ENCODE measurements at places on chromosomes 1 and 21.

GRCh38 chr1:147636314-147636713 lies 34.0 kb downstream of the ACP6 start:
- H3K4me3 ChIP-seq: no peak overlapping the region
- H3K36me3 ChIP-seq: no peaks in the 10 kb centered on the region
- H3K27ac ChIP-seq: no peak overlapping the region
- no peak for DNase-seq

- peaks cover 4% of the 10 kb centered on the region for H3K4me1 ChIP-seq
- H3K36me3 ChIP-seq: no peaks in the 10 kb centered on the region
- H3K4me3 ChIP-seq: no peak overlapping the region
- no peak for DNase-seq
- H3K27ac ChIP-seq: no peak overlapping the region
Measured at GRCh38 chr1:228460821-228461220, 26.4 kb upstream of the RNF187 start.

DNA sequence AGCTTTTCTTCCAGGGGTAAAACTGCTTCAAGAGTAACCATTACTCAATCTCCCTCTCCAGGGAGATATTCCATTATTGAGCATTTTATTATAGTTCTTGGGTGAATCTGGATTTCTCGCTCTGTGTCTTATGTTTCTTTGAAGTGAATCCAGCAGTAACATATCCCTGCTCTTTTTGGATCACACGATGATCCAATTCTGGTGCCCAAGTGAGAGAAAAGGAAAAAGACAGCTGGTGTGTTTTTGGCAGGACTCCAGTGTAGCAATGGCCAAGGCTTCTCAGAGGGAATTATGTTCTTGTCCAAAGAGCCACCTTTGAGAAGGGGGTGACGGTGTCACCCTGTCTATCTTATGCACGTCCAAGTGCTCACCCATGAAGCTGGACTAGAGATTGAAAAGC lies 140.3 kb upstream of the ERRFI1 start:
- DNase-seq: no peak
- H3K4me1 ChIP-seq: peaks cover 8% of the 10 kb centered on the region
- H3K27ac ChIP-seq: peak overlapping the region; percentile 45
- no peak overlapping the region for H3K4me3 ChIP-seq
- H3K36me3 ChIP-seq: no peaks in the 10 kb centered on the region

DNA sequence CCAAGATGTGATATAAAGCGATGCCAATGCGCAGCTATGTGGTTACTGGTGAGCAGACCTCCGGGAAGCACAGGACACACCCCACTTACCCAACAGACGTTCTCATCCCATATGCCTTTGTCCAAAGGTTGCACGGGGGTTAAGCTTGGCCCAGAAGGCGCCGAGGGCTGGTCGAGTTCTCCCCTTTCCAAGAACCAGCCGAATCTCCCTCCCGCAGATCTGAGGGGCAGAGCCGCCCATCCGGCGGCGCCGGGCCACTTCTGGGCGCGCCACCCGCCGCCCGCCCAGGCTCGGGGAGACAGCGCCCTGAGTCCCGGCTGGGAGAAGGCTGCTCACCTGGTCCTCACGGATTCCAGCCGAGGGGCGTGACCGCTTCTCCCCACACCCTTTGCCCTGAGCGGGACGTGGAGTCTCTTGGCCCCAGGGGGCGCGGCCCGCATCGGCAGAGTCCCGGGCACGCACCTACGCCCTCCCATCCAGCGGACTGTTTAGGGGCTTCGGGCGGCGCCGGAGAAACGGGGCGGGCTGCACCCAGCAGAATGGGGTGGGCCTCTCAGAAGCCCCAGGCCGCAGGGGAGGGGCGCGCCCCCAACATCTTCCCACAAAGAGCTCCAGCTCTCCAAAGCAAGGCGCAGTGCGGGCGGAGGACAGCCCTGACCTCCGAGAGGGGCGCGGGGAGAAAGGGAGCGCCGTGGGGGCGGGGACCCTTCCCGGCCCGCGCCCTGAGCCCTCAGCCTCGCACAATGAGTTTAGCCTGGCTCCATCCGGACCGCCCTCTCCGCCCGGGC lies 615 bp downstream of the GPR161 start:
- H3K27me3 ChIP-seq: no peaks in the 10 kb centered on the region
- H3K4me3 ChIP-seq: peak overlapping the region; percentile 66
- no peak overlapping the region for H3K27ac ChIP-seq
- no peaks in the 10 kb centered on the region for H3K36me3 ChIP-seq
- H3K4me1 ChIP-seq: 0 out of 2 replicates have a peak, but pooled peaks cover 1% of the 10 kb centered on the region

DNA sequence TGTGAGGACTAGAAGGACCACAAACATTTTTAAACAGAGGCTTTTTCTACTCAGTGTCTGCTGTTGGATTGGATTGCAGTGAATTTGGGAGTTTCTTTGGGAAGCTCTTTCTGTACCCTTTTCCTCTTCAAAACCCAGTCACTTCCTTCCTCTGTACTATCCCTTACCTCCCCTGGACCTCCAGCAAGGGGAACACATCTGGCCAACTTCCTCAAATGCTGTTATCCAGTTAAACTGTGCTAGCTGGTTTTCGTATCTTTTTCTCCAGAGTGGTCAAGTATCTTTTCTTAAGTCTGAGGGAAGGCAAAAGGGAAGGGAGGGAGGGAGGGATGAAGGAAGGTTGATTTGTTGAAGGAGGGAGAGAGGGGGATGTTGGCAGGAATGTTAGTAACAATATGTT lies 99.2 kb upstream of the TNR start:
- H3K4me1 ChIP-seq: no peaks in the 10 kb centered on the region
- H3K4me3 ChIP-seq: no peak overlapping the region
- H3K36me3 ChIP-seq: no peaks in the 10 kb centered on the region
- H3K27me3 ChIP-seq: no peaks in the 10 kb centered on the region
- no peak for DNase-seq

DNA sequence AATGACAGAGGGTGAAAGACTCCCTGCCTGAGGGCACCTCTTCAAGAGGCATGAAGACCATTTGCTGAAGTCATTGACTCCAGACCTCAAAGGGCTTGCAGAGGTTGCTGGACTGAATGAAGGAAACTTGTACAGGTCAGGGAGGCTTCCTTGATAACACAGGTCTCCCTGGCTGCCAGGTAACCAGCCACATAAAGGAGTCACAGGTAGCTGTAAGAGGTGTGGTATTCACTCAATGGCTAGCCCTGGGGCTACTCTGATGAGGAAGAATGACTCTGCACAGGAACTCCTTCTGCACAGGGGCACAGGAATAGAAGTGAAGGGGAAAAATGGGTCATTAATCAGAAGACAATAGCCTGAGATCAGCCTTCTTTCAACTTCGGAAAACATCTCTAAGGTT lies 187.5 kb downstream of the LMX1A start:
- H3K27me3 ChIP-seq: no peaks in the 10 kb centered on the region
- DNase-seq: no peak
- H3K27ac ChIP-seq: no peak overlapping the region
- no peaks in the 10 kb centered on the region for H3K4me1 ChIP-seq

- no peaks in the 10 kb centered on the region for H3K4me1 ChIP-seq
- peaks cover 25% of the 10 kb centered on the region for H3K27me3 ChIP-seq
- peak overlapping the region; percentile 75 for H3K4me3 ChIP-seq
- no peak for DNase-seq
- H3K36me3 ChIP-seq: no peaks in the 10 kb centered on the region
Measured at GRCh38 chr1:214280386-214281020, 456 bp upstream of the SMYD2 start.

- H3K36me3 ChIP-seq: no peaks in the 10 kb centered on the region
- H3K4me1 ChIP-seq: no peaks in the 10 kb centered on the region
- H3K27ac ChIP-seq: no peak overlapping the region
- DNase-seq: no peak
Measured at GRCh38 chr1:71324671-71325267, 243.9 kb upstream of the ZRANB2 start.

DNA sequence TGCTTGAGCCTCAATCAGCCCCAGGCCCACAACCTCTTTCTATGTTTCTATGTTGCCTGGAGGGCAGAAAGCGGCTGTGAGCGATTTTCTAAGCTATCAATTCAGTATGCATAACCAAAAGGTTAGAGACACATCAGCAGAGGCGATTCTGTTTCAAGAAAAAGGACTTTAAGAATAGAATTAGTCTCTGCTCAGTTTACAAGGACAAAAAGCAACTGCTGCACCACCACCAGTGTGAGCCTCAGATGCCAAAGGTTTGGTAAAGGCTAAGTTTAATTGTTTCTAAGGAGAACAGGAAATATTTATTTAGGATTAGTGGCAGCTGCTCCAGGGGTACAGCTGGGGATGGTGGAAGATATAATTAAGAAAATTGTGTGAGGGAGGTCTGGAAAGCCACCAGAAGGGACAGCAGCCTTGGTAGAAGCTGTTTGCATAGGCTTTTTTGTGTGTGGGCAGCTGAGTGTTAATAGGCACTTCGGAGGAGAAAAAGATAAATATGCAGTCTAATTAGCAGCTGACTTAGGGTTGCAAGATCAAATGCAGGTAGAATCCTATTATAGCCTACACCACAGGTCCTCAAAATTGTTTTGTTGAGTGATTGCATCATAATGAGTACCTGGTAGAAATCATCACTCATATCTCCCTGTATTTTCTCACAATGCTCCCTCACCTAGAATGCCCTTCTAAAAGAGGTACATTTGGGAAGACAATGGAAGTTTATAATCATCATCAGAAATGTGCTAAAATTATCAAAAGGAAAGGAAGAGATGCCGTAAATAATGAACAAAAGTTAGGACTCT lies 35.8 kb downstream of the ZC3H11B start:
- 0 out of 2 replicates have a peak, but pooled peaks cover 1% of the 10 kb centered on the region for H3K4me1 ChIP-seq
- no peak overlapping the region for H3K4me3 ChIP-seq
- no peak overlapping the region for H3K27ac ChIP-seq
- no peaks in the 10 kb centered on the region for H3K36me3 ChIP-seq

GRCh38 chr1:152858062-152858461 lies 1.7 kb upstream of the LCE7A start:
- DNase-seq: no peak
- H3K27ac ChIP-seq: no peak overlapping the region
- H3K4me3 ChIP-seq: no peak overlapping the region
- H3K36me3 ChIP-seq: no peaks in the 10 kb centered on the region
- H3K27me3 ChIP-seq: no peaks in the 10 kb centered on the region

DNA sequence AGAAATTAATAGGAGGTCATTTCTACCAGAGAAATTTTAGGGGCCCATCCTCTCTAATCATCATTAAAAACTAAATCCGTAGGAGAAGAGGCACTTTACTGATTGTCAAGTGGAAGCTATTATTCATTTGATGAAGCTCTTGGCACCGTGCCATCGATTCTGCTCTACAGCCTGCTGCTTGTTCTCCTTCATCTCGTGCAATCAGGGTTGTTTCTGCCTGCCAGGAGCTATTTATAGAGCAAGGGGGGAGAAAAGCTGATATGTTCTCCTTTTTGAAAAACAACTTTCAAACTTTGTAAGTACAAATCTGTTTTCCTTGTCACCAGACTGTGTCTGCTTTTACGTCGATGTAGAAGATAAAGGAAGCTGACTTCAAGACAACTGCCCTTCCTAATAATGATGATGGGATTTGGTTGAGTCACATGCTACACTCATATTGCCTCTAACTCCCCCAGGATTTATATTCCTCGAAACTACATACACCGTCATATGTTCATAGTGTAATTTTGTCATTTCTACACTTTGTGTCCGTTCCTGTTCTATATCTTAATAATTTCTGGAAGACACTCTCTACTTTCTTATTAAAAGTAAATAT lies 169.6 kb upstream of the LHX8 start:
- no peak for DNase-seq
- no peak overlapping the region for H3K4me3 ChIP-seq
- no peak overlapping the region for H3K27ac ChIP-seq
- no peaks in the 10 kb centered on the region for H3K36me3 ChIP-seq

- no peaks in the 10 kb centered on the region for H3K27me3 ChIP-seq
- no peak overlapping the region for H3K4me3 ChIP-seq
- peaks cover 9% of the 10 kb centered on the region for H3K4me1 ChIP-seq
- no peak for DNase-seq
- no peak overlapping the region for H3K27ac ChIP-seq
Measured at GRCh38 chr1:227795732-227796131, 19.7 kb upstream of the PRSS38 start.

GRCh38 chr1:224784265-224785039 lies 145.0 kb upstream of the DNAH14 start:
- H3K36me3 ChIP-seq: no peaks in the 10 kb centered on the region
- H3K4me1 ChIP-seq: peaks cover 4% of the 10 kb centered on the region
- DNase-seq: no peak
- H3K27me3 ChIP-seq: no peaks in the 10 kb centered on the region

- no peaks in the 10 kb centered on the region for H3K36me3 ChIP-seq
- H3K27me3 ChIP-seq: no peaks in the 10 kb centered on the region
- no peak for DNase-seq
Measured at GRCh38 chr1:162279136-162279498, 97.5 kb downstream of the SPATA46 start.

- H3K4me1 ChIP-seq: no peaks in the 10 kb centered on the region
- no peak for DNase-seq
- no peaks in the 10 kb centered on the region for H3K36me3 ChIP-seq
- H3K4me3 ChIP-seq: no peak overlapping the region
Measured at GRCh38 chr1:151502859-151503780, 8.1 kb upstream of the CGN start.

DNA sequence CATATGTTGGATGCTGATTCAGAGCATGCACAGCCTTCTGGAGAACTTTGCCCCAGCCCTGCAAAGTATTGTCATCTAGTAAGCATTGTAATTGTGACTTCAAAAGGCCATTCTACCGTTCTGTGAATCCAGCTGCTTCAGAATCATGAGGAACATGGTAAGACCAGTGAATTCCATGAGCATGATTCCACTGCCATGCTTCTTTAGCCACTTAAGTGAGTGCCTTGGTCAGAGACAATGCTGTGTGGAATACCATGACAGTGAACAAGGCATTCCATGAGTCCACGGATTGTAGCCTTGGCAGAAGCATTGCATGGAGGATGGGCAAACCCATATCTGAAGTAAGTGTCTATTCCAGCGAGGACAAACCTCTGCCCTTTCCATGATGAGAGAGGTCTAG lies 123.7 kb downstream of the S1PR1 start:
- no peak for DNase-seq
- H3K27ac ChIP-seq: no peak overlapping the region
- no peaks in the 10 kb centered on the region for H3K4me1 ChIP-seq
- H3K27me3 ChIP-seq: no peaks in the 10 kb centered on the region

- H3K4me1 ChIP-seq: no peaks in the 10 kb centered on the region
- no peak overlapping the region for H3K4me3 ChIP-seq
- no peak for DNase-seq
- no peak overlapping the region for H3K27ac ChIP-seq
- no peaks in the 10 kb centered on the region for H3K36me3 ChIP-seq
Measured at GRCh38 chr1:230300322-230301301, 125.5 kb downstream of the PGBD5 start.

DNA sequence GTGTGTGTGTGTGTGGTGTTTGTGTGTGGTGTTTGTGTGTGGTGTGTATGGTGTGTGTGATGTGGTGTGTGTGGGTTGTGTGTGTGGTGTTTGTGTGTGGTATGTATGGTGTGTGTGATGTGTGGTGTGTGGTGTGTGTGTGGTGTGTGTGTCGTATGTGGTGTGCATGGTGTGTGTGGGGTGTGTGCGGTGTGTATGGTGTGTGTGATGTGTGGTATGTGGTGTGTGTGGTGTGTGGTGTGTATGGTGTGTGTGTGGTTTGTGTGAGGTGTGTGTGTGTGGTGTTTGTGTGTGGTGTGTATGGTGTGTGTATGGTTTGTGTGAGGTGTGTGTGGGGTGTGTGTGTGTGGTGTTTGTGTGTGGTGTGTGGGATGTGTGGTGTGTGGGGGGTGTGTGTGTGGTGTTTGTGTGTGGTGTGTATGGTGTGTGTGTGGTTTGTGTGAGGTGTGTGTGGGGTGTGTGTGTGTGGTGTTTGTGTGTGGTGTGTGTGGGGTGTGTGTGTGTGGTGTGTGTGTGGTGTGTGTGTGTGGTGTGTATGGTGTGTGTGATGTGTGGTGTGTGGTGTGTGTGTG lies 106.2 kb upstream of the ADAR start:
- no peak overlapping the region for H3K4me3 ChIP-seq
- no peak overlapping the region for H3K27ac ChIP-seq
- H3K27me3 ChIP-seq: no peaks in the 10 kb centered on the region
- no peak for DNase-seq
- H3K36me3 ChIP-seq: 0 out of 2 replicates have a peak, but pooled peaks cover 3% of the 10 kb centered on the region

Data from iPS DF 6.9 (cell line).